T1000 (cell line): ENCODE measurements at places on chromosomes 4 and X.

DNA sequence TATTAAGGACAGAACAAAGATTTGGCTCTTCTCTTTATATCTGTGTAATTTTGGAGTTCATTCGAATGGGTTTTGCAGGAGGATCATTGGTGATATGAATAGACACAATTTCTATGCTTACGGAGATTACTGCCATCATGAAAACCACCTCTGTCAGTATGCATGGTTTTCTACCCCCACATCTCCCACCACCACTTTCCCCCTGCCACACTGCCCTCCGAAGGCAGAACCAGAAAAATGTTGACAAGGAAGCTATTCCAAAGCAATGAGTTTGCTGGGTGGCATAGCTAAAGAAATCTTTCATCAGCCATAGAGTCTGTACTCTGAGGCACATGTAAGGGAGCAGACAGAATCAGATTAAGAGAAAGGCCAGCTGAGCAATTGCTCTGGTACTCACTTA, 567.3 kb upstream of the ACTRT1 start:
- DNase-seq, result no peak

DNA sequence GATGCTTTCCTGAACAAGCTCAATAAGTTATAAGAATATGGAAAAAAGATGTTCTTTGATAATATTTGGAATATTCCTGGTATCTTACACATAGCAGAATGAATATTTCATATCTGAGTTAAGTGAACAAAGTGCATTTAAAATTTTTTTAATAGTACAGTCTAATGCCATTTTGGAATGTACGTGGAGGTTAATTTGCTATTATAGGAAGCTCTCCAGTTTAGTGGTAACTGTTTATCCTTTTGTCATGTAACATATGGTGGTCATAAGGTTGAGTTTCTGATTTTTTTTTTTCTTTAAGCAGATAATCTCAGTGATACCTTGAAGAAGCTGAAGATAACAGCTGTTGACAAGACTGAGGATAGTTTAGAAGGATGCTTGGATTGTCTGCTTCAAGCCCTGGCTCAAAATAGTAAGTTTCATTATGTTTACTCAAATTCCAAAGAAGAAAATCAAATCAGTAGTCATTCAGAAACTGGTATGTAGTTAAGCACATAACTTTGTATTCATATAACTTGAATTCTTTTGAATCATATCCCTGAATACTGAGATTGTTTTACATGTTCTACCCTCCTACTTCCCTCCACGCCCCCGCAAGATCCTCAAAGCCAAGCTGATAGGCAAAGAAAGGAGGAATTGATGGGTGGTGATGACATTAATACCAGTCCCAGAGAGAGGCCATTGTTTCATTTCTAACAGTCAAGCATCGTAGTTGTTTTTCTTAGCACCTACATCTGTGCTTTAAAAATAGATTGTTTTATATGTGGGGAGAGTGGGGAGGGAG, 32.1 kb downstream of the RAP1GDS1 start:
- DNase-seq, result no peak

DNA sequence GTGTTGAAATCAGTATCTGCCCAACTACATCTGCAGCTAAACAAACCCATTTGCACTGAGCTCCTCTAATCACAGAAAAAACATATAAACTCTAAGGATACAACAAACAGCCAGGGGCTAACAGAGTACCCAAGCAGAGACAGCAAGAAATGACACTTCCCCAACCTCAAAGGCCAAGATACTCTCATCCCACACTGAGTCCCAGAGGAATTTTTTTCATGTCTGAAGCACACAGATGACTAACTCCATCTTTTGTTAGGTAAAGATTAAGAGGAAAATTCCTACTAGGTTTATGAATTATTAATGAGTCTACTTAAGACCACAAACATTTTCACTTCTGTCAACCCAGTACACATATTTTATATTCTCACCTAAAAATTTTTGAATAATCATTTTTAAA, 31.6 kb downstream of the SEPSECS start:
- DNase-seq, result no peak

GRCh38 chr4:102554482-102554881, 53.3 kb downstream of the NFKB1 start:
- DNase-seq, result no peak

DNA sequence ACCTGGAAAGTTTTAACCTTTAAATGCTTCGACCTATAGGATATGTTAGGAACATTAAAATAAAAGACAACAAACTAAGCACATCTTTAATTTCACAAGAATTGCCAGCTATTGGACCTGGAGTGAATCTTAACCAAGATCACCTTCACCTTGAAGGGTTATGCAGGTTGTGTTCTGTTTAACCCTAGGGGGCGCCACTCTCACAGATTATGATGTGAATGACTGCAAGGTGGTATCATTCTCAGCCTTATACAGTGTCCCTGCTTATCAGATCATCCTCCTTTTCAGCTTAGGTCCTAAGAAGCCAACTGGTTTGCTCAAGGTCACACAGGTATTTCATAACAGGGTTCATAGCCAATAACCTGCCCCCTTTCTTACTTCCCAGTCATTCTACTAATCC, 23.5 kb downstream of the INTS6L start:
- no peak for DNase-seq

DNA sequence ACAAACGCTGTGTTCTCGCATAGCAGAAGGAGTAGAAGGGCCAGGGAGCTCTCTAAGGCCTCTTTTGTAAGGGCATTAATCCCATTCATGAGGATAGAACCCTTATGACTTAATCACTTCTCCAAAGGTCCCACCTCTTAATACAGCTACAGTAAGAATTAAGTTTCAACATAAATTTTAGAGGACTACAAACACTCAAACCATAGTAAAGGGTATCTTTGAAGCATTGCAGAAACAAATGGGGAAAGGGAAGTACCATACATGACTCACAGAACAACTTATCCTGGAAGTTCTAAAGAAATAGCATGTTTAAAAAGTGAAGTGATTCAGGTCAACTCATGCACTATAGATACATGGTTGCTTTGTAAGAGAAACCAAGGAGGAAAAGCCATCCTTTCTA, 680.8 kb downstream of the RPA4 start:
- DNase-seq, result no peak
